ENCODE measurements at places on chromosomes 2 and 18.

- DNase-seq: no peak
Observed at GRCh38 chr18:45325778-45326177, 289.5 kb upstream of the SLC14A2 start.

GRCh38 chr2:134183679-134184078, 70.2 kb upstream of the MGAT5 start:
- DNase-seq: no peak

DNA sequence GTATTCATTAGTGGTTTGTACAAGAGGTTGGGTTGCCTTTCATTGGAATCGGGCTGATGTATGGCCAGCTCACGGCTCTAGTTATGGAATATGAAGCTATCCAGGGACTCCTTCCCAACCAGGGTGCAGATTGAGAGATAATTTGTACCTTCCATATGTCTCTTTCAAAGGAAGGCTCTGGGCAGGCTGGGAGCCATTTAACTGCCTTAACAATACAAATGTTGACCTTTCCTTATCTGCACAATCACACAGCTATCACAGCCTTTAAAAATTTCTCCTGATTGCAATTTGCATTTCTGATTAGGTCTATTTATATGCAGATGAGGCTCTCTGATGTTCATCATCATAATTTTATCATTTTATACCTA, 58.7 kb downstream of the MYO3B start:
- DNase-seq: no peak

DNA sequence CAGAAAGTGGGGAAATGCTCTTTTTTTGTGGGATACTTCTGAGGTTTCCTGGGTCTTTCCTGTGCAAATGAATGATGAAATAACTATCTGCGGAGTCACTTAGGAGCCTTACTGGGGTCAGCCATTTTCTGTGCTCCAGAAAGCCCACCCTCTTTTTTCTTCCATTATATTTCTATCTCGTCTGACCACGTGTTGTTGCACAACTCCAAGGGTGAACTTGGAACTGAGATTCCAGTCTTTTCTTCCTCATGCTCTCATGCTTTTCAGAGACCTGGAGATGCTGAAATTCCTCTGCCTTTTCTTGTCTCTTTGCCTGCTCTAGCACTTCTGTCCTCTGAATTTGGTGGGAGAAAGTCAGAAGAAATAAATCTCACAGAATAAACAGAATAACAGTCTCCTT, 4.8 kb upstream of the SCYGR5 start:
- no peak for DNase-seq

- DNase-seq: no peak
Observed at GRCh38 chr2:2714408-2714807, 383.3 kb upstream of the MYT1L start.

GRCh38 chr2:37349231-37349860, 4.9 kb downstream of the QPCT start:
- no peak for DNase-seq

DNA sequence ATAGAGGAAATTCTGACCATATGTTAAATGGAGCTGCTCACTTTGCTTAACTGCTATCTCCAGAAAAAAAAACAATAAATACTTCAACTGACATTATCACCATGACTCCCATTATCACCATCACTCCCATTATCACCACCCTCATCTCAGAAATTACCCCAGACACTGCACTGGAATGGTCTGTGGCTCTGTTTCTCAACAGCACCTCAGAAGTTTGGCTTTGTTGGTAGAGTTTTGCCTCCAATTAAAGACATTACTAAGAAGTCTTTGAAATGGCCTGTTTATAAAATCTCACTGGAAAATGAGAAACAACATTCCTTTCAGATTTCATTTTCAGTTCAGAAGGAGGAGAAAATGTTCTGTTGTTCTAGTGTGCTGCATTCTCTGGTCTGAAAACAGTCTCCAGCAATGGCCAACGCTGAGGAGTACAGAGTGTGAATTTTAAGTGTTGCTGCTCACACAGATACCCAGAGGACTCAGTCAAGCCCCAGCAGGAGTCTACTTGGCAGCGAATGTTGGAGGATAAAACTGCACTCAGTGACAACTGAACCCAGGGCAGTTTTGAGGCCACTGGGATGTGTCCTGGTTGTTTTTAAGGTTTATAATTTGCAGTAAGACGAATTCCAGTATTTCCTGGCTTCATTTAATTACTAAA, 364.5 kb upstream of the CDH2 start:
- no peak for DNase-seq

DNA sequence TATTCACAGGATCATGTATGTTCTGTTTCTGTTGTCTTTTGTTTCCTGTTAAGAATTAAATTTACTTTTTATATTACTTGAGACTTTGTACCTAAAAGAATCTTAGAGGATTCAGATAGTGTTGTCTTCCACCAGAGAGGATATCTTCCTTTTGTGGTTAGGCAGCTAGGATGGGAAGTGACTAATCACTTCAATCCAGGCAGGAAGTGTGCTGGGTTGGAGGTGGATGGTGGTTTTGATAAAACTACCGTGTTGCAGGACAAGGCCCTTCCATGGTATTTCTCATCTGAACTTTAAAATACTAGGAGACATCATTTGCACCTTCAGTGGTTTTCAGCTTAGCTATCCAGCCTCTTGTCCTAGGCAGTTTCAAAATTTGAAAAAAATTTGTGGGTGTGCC, 728.6 kb upstream of the CDH2 start:
- DNase-seq: no peak

DNA sequence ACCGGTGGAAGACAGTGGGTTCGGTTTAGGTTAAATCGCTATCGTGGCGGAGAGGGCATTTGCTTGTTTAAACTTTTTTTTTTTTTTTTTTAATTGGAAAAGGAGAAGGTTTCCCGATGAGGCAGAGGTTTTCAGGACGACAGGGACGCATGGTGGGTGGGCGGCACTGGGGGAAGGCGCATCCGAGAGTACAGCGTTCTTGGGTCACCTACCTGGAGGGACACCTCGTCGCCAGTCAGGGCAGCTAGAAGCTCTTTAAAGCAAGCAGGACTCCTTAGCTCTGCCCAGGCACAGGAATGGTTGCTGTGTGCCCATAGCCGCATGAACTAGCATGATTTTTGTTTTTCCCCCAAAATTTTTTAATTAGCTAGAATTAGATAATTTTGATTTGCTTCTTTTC, 437 bp downstream of the LDLRAD4 start:
- DNase-seq: no peak

- DNase-seq: no peak
Observed at GRCh38 chr2:233793465-233794127, 15.5 kb downstream of the MROH2A start.

DNA sequence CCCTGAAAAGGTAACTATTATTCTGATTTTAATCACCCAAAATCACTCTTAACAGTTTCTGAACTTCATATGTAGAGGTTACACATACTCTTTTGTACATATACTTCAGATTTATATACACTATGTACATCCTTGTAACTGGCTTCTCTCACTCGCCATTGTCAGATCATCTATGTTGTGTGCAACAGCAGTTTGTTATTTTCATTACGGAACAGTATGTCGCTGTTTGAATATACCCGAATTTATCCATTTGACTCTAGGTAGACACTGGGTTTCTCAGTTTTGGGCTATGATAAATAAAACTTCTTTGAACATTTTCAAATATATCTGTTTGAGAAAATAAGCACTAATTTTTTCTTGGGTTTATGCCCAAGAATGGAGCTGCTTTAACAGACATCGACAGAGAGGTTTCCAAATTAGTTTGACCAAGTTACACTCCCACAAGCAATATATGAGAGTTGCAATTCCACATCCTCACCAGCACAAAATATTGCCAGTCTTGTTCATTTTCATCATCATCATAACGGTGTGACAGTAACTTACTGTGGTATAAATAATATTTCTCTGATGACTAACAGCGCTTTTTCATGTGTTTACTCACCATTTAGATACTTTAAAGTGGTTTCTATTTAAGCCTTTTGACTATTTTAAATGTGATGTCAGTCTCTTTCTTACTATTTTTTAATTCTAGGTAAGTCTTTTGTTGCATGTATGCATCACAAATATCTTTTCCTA, 80.9 kb downstream of the SMC6 start:
- DNase-seq: no peak

DNA sequence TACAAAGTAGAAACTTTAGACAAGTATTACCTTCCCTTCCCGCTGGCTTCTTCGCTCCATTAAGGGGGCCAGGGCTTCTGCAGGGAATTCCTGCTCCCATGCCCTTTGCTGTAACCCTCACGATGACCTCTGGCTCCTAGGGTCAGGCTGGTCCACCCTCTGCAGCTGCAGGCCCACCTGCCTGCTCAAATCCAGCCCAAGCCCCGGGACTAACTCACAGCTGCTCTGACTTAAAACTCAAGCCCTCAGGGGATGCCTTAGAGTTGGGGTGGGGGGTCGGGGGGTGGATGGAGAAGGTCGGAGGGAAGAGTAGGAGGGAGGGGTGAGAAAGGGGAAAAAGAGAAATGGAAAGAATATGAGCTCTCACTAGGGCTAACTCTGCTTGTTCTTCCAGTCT, 4.9 kb downstream of the IGFBP5 start:
- DNase-seq: no peak

GRCh38 chr2:172200495-172201085, 97.9 kb upstream of the DLX2 start:
- no peak for DNase-seq
